ENCODE measurements at places on chromosomes 1 and 21.

DNA sequence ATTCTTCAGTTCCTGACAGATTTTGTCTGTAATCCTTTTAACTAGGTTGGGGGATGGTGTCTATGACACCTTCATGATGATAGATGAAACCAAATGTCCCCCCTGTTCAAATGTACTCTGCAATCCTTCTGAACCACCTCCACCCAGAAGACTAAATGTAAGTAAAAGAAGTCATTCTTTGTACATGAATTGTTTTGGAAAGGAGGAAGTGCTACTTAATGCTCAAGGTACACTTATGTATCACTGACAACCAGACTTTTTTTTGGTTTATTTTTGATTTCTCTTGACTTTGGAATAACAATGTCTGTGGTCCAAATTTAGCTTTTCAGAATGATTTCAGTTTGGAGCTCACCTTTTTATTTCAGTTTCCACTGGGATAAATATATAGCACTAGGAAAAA lies 2.3 kb downstream of the DYRK3 start:
- DNase-seq, result no peak

DNA sequence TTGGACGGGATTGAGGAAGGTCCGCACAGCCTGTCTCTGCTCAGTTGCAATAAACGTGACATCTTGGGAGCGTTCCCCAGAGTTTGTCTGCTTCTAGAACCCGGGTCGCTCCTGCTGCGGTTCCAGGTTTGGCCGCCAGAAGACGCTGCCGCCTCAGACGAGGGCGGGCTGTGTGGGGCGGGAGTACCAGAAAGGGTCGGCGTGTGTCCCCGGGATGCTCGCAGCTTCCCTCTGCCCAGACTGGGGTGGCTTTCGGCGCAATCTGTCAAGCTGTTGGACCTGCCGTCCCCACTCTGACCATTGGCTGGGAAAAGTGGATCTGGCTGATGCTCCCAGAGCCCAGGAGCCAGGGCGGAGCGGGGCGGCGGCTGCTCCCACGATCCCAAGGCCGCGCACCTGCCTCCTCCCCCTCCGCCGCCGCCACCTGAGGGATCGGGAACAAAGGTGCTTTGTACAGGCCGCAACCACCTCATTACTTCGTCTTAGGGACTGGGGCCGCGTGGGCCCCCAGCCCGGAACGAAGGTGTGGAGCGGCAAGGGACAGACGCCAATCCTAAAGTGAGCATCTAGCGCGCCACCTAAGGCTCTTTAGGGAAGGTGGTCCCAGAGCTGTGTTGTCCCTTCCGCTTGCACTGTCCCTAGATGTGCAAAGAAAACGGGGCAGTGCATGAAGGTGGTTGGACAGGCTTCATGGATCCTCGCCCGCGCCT lies 683 bp upstream of the EFNA4 start:
- DNase-seq, result peak; percentile 62

GRCh38 chr1:72122099-72122880 lies 160.0 kb downstream of the NEGR1 start:
- DNase-seq, result no peak

DNA sequence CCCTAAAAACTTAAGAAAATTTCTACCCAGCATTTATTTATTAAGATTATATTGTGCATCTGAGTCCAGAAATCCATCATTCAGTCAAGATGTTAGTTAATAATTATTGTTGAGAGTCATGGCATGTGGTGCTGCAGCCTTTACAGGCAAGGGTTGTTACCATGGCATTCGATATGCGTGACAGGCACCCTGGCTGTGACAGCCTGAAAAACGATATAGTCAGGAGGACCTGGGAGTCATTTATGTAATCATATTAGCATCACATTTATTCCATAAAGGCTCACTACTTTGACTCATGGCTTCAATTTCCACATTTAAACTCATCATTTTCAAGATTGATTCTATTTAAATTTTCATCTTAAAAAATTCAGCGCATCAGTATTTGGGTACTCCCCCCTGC lies 68.0 kb downstream of the CACHD1 start:
- DNase-seq, result no peak

- no peak for DNase-seq
These were observed 24.6 kb downstream of the XCL1 start for GRCh38 chr1:168601051-168601450.

DNA sequence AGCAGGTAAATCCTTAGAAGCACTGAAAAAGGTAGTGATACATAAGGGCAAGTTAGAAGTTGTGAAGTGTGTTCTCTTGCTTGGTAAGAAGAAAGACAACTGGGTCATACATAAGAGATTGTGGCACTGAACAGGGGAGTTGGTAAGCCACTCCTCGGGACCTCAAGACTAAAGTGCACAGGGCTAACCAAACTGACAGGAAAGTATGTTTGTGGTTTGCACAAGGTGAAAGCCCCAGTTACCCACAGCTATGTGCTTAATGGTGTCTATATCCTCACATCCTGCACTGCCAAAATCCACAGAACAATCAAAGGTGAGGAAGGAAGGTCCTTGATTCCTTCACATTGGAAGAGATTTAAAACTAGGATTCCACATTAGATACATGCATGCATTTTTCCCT lies 276.5 kb downstream of the DNM3 start:
- DNase-seq, result no peak

GRCh38 chr1:155075535-155075934 lies 3.1 kb upstream of the EFNA3 start:
- no peak for DNase-seq

DNA sequence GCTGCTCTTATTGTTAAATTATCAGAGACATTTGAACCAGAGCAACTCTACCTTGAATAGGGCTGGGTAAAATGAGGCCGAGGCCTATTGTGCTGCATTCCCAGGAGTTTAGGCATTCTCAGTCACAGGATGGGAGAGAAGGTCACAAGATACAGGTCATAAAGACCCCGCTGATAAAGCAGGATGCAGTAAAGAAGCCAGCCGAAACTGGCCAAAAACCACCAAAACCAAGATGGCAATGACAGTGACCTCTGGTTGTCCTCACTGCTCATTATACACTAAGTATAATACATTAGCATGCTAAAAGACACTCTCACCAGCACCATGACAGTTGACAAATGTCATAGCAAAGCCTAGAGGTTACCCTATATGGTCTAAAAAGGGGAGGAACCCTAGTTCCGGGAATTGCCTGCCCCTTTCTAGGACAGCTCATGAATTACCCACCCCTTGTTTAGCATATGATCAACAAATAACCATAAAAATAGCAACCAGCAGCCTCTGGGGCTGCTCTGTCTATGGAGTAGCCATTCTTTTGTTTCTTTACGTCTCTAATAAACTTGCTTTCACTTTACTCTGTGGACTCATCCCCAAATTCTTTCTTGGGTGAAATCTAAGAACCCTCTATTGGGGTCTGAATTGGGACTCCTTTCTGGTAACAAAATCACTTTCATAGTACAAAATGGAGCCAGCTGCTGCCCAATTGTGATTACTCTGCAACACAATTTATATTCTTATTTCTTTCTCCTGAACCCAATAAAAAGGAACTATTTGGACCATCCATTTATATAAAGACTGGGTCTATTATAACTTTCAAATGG lies 179.6 kb downstream of the TGFBR3 start:
- DNase-seq, result no peak

GRCh38 chr1:181169281-181169865 lies 80.9 kb downstream of the IER5 start:
- DNase-seq, result no peak

DNA sequence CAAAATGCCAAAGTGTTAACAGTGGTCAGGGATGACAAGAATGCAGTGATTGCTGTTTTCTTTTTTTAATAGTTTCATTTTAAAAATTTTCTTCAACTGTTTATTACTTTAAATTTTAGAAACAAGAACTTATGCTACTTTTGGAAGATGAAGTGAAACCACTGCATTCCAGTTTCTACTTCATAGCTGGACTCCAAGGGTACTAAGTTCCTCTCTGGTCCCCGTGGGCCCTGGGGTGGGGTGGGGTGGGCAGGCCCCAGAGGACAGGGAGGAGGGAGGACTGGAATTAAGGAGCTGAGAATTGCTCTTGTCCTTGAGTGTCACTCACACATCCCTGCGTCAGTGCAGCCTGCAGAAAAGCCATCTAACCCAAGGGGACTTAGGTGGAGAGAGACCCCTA lies 97.3 kb downstream of the RAVER2 start:
- no peak for DNase-seq

DNA sequence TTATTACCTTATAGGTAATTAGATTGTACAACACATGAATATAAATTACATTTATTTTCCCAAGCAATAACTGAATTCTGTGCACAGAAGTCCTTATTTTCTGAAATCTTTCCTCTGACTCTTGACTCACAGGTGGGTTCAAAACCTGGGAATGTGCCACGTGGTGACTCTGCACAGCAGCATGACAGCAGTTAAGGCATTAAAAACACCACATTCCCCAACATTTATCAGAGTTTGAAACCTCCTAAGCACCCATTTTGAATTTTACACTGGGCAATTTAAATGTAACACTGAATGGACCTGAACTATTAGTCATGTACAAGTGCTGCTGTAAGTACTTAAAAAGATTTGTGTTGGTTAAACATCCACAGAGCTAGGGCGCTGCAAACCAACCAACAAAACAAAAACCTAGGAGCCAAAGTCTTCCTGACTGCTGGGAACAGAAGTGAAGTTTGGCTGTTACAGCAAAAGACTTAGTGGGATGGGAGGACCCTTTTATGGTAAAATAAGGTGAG lies 480.6 kb upstream of the CXADR start:
- DNase-seq, result no peak

DNA sequence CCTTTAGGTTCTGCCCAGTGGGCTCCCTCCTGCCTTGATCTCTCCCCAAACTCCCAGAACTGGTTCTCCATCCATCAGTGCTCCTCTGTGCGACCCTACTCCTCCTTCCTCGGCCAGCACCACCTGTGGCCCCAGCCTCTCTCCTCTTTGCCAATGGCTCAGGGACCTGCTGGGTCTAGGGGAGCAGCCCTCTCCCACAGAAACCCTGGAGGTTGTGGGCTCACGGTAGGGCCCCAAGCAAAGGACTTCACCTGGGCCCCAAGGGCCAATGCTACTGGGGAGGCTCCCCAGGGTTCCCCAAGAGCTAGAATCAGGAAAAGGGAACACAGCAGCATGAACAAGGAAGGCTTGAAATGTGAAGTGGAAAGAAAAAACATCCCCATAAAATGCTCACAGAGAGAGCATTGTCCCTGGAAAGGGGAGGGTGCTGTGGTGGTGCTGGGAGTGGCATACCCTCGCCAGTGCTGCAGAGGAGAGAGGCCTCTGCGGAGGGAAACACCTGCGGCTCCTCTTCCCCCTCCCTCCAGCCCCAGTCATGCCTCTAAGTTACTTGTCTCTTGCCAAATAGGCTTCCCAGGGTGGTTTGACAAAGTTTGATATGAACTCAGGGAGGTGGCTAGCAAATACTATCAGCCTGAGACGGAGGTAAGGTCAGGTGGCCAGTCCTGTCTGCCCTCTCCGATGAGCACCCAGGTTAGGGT lies 2.5 kb downstream of the TMEM63A start:
- DNase-seq, result no peak

- DNase-seq, result no peak
These were observed 278.8 kb downstream of the KIF26B start for GRCh38 chr1:245433561-245433960.

DNA sequence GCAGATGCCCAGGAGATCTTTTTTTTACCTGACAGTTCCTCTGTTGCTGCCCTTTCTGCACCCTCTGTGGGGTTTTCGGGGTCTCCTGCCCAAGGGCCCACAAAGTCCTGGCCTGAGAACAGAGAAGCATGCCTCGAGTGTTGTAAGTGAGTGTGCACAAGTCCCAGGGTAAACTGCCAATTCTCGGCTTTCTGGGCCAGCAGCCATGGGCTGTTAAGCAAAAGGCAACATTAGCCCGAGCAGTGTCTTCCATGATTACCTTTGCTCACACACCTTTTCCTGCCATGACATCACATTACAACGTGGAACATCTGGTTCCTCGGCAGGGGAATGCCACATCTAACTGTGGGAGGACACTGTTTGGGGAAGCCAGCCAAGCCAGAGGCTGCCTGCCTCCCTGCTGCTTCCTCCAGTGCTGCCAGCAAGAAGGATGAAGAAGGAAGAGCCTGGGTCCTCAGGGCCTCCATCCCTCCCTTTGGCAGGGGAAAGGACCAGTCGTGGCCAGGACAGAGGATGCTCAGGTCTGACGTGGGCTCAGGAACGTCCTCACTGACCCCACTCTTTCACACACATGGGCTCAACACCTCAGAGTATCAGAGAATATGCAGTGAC lies 485.9 kb downstream of the OMA1 start:
- no peak for DNase-seq

- no peak for DNase-seq
These were observed 5.2 kb upstream of the PLA2G2D start for GRCh38 chr1:20124456-20125057.

Data from stimulated activated CD4-positive, alpha-beta T cell treated with anti-CD3 and anti-CD28 coated beads, Interleukin-2, amount 100 ng/mL, for 4 hours (primary cell).